ENCODE measurements at places on chromosomes 7 and 10.

DNA sequence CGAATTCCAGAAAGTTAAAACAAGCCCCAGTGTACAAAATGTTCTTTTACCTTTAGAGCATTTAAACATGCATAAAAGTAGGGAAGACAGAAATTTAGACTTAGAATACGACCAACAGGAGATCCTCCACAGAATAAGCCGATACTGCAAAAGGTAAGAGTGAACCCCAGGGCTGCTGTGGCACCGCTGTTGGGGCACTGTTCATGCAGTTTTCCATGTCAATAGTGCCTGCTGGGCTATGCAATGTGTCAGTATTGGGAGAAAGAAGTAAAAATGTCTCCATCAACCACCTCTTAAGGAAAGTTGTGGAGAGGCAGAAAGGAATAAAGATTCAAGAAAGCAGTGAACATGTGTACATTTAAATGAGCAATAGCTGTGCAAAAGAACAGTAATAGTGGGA is 326.5 kb upstream of the SEMA3C start:
- no peak for DNase-seq

GRCh38 chr7:85070967-85071628 is 115.8 kb downstream of the SEMA3D start:
- no peak for DNase-seq

- no peak for DNase-seq
These were observed 794.5 kb upstream of the IGFBP3 start for GRCh38 chr7:46715579-46715978.

- DNase-seq = no peak
These were observed 8.2 kb upstream of the CYP17A1 start for GRCh38 chr10:102845352-102845902.

DNA sequence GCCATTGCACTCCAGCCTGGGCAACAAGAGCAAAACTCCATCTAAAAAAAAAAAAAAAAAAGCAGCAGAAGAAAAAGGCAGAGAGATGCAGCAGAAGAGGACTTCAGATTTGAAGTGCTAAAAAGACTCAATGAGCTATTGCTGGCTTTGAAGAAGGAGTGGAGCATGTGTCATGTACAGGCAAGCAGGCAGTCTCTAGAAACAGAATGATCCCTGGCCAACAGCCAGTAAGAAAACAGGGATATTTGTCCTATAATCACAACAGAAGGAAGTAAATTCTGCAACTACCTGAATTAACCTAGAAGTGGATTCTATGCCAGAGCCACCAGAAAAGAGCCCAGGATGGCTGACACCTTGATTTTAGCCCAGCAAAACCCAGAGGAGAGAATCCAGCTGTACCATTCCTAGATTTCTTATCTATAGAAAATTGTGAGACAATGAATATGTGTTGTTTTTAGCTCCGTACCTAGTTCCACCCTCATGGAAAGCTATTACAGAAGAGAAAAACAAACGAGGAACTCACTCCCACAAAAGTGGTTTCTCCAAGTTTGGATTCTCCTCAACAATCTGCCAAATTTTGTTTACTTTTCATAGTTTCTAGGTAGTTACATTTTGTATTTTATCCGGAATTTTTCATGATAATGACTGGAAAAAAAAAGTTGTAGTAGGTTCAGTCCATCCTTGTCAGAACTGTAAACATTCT is 198.2 kb upstream of the GNAI1 start:
- no peak for DNase-seq

GRCh38 chr7:17680026-17680425 is 260.3 kb downstream of the SNX13 start:
- DNase-seq = no peak

DNA sequence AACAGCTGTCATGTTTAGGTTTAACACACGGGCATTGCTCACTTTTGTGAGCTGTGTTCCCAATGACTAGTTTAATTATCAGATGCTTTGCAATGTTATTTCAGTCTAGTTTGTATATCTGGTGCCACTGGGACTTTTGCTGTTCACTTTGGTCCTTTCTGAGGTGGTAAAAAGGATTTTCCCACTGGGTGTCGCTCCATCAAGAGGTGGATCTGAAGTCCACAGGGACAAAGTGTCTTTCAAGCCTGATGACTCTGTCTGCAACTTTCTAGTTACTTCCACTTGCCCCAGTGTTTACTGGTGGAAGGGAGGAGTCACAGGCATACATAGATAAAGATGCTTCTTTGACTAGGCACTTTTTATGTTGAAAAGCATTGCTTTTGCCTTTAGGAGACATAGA is 242.2 kb downstream of the HGF start:
- no peak for DNase-seq

- DNase-seq = no peak
These were observed 40.3 kb downstream of the AGAP3 start for GRCh38 chr7:151126491-151127137.

GRCh38 chr7:29471444-29472138 is 92.0 kb upstream of the PRR15 start:
- no peak for DNase-seq

DNA sequence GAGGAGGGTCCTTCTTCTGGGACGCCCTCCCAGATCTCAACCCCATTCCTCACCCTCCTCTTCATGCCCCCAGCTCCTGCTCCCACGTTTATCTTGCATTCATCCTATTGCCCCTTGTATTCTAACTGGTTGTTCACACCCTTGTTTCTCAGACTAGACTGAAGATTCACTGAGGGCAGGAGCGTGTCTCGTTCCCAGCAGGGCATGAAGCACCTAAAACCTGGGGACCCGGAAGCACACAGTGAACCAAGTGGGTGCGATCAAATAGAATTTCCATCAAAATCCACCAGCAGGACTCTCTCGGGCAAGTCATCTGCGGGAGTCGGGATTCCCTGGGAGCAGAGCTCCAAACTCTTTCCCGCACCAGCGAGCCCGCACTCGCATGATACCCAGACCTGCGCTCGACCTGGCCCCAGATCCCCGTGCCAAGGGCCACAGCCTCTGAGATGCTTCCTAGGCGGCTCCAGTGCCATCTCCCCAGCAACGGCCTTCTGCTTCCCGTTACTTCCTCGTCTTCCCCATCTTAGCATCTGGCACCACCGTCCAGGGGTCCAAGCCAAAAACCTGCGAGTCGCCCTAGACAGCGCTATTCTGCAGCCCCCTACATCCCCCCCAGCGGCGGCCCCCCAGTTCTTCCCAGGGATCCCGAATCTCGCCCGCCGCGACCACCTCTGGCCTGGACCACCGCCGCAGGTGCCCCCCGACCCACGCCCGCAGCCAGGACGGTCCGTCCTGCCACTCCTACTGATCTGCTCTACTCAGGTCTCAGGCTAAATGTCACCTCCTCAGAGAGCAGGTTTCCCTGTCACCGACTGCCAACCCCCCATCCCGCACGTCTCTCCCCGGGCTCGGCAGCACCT is 6.1 kb upstream of the GBX1 start:
- DNase-seq = no peak

DNA sequence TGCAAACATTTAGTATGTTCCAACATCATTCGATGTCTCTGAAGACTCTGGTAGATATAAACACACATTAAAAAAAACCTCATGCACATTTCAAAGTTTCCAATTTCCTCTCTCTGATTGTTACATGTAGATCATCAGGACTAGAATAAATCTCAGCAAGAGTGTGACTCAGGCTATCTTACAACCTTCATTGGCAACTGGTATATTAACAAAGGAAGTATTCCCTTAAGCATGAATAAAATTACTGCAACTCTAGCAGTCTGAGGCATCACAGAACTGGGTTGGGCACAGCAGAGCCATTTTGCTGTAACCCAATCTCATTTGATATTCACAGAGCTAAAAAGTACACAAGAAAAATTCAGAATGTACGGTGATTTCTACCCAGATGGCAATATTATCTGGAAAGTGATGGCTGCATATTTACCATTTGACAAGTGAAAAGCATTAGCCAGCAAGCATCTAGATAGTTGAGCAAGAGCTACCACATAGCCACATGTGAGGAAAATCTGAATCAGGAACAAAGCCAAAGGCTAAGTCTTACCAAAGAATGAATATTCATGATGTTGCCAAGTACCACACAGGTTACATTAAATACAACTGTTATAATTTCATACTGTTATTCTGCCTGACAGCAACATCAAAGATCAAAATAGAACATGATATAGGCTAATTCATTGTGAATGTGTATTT is 232.2 kb downstream of the CRPPA start:
- no peak for DNase-seq

DNA sequence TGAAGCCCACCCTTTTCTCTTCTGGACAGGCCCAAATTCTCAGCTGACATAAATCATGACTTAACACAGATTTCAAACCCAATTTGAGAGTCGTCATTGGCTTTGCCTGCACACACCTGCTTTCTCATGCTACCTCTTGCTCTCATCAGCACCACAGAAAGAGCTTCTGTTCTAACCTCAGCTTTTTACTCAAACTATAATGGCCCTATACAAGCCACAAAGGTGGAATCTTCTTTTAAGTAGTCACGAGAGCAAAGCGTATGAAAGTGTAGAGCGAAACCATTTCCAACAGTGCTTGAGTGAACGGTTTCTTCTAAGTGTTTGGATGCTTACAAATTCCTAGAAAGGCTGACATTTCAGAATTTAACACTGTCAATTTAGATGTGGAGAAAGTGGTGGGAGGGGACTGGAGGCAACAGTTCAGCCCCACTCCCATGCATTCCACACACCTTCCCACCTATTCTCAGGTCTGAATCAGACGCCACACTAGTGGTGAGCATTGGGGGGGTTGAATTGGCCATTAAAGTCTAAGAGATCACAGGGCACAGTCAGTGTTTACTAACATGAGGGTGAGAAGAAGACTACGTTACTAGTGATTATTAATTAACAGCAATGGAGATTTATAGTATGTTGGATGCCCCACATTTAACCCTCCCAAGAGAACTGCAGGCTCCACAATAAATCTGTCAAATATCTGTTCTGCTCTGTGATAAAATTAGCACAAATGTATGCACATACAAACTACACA is 114.0 kb downstream of the PRKCQ start:
- DNase-seq = no peak

DNA sequence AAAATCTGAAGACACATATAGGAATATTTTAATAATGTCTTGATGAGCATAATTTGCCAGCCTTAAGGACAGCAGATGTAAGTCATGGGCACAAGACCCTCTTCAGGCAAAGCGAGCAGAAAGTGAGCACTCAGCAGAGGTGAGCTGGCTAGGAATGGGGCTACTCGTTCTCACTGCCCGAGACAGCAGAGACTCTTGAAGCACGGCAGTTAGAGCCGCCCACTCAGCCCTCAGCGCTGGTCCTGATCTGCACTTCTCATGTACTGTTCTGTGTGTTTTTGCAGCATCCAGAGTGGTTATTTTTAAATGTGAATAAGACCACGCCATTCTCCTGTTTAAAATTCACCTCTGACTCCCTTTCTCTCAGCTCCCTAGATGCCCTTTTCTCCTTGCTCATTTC is 65.3 kb downstream of the GFRA1 start:
- no peak for DNase-seq
